Activated T-cell treated with anti-CD3 and anti-CD28 coated beads, Interleukin-2, amount 50 U/mL, for 1 hour (primary cell): ENCODE measurements at places on chromosomes 4 and X.
A peak's percentile ranks its signal among the peaks of the same experiment; 100 is the strongest.

GRCh38 chr4:6071191-6071958 is 53.1 kb upstream of the C4orf50 start:
- DNase-seq = no peak

DNA sequence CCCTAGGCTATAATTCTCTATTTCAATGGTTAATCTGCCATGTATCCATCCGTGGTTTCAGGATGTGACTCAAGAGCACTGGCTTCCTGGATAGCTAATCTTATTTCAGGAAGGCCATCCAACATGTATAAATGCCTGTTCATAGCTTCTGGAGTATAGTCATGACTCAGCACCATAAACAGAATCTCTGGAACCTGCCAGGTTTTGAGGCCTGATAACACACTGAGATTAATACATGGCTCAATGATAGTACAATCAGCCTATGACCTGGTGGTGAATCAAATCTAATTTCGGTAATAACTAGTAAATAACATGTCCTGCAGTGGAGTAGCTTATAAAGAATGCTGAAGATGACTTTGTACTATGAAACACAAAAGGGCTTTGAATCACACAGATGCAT is 5.7 kb upstream of the IL13RA2 start:
- no peak for DNase-seq

DNA sequence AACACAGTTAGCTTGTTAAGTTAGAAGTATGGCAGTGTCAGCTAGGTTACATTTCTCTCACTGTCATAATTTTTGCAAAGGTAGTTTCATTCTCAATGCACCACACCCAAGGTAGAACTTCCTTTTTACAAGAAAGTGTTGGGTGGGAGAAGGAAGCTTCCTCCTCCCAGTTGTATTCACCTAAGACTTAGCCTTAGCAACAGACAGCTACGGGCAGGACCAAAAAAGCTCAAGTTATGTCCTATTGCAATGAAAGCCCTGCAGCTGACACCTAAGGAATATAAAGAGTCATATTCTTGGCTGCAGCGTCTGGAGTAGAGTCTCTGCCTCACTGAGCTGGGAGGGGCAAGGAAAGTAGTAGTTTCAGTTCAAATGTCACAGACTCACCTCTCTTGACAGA is 25.1 kb upstream of the PRDM8 start:
- no peak for DNase-seq

DNA sequence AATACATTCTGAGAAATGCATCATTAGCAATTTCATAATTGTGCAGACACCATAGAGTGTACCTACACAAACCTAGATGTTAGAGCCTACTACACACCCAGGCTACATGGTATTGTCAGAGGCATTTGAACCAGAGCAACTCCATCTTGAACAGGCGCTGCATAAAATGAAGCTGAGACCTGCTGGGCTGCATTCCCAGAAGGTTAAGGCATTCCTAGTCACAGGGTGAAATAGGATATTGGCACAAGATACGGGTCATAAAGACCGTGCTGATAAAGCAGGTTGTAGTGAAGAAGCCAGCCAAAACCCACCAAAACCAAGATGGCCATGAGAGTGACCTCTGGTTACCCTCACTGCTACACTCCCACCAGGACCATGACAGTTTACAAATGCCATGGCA is 116.4 kb downstream of the LARP7 start:
- DNase-seq = no peak

- no peak for DNase-seq
These were observed 293.6 kb upstream of the FAT4 start for GRCh38 chr4:125021189-125021588.

GRCh38 chr4:76897536-76898384 is at the start of gene SOWAHB:
Gene SOWAHB, minus strand, starts transcription at chr4:76898144. Its CDS starts 295 bp downstream, at chr4:76897849.
- peak; percentile 54 for DNase-seq

DNA sequence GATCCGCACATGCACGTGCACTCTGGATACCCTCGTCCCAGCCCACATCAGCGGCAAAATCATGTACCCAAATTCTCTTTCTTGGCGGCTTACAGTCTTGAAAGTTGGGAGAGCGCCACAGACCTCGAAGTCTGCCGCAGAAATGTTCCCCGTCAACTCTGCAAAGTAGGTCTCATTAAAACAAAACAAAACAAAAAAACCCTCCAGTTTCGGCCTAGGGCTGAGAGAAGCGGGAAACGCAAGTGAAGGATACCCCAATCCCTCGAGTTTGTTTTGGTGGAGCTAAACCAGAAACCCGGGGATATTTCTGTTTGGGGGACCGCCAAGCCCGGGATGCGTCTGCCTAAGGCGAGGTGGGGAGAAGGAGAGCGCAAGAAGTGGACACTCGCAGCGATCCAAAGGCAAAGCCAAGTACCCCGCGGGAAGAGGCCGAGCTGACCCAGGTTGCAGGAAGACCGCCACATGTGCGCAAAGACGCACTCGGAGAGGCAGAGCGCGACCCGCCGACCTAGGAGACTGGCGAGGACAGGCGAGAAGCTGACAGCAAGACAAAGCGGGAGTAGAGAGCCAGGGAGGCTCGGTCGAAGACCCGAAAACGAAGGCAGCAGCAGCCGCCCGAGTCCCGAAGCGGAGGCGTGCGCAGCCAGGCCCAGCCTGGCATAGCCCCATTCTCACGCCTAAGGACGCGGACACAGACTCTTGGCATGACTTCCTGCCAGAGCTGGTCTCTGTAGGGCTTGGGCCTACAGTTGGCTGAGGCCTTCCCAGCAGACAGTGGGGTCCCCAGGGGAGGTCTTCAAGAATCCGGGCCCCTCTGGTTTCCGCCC is 49.6 kb upstream of the BCOR start:
- DNase-seq = no peak

DNA sequence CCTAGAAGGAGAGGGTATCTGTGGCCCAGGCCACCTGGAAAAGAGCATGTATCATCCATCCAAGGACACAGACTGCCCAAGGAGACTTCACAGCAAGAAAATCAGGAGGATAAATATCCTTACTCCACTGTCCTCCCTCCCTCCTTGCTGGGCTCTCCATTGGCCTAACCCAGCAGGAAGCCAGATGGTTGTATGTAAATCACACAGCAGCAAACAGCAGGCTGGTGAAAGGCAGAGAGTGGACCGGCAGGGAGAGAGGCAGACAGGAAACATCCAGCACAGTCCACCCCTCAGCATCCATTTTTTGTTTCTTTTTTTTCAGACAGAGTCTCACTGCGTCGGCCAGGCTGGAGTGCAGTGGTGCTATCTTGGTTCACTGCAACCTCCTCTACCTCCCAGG is 17.5 kb downstream of the TXK start:
- DNase-seq = no peak
